Retinal pigment epithelial cell (primary cell): ENCODE measurements at places on chromosomes 4 and X.

DNA sequence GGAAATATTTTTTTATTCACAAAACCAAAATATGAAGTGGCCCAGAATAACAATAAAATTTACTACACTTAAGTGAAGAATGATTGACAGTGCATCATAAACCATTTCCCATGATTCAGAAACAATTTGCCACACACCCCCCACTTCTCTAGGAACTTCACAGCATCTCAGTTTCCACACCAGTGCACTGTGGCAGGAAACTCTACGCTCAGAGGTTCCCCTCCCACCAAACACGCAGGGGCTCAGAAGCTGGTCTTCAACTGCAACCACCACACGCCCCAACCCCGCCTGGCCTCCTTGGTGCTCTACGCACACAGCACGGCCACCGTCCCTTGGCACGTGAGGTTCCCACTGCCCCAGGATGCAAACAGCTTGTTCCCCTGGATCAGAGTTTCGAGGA, 63.7 kb downstream of the ZFYVE28 start:
- no peak for DNase-seq

DNA sequence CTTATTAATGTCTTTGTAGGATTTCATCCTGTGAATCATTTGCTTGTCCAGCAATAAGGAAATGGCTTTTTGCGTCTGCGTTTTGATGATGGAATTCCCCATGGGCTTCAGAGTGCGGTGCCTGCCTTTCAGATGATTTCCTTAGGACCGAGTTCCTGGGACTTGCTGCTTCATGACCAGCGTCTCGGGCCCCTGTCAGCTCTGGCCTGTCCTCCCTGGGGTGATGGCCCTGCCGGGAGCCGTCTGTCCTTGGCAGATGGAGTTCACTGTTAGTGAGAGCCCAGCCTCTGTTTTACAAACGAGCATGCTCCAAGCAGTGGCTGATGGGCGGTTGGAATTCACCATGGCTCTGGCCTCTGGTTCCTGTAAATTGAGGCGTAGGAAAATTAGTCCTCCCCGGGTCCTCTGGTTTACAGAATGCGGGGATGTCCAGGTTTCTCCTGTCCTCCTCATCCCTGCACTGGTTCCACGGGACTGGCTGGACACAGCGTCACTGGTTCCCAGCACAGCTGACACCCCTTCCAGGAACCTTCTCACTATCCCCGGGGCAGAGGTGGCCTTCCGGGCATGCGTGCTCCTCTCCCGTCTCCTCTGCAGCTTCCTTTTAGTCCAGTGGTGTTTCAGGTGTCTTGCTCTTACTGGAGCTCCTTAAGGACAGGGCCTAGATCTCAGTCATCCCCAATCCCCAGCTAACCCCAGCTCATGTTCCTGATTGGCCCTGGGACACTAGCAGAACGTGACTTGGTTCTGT, 34.9 kb downstream of the TBC1D14 start:
- no peak for DNase-seq

GRCh38 chr4:100075486-100076270, 114.6 kb downstream of the DDIT4L start:
- DNase-seq = no peak

DNA sequence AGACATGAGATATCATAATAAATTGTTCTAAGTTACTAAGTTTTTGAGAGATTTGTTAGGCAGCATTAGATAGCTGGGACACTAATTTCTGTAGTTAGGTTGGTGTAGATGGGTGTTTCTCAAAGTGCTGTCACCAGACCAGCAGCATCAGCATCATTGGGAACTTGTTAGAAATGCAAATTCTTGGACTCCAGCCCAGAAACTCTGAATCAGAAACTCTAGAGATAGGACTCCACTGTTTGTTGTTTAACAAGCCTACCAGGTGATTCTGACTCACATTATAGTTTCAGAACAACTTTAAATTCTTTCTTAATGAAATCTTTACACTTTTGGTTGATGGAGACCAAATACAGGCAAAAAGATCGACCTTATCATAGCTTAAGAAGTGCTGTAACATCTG, 173.7 kb downstream of the PABPC4L start:
- DNase-seq = peak; percentile 98

DNA sequence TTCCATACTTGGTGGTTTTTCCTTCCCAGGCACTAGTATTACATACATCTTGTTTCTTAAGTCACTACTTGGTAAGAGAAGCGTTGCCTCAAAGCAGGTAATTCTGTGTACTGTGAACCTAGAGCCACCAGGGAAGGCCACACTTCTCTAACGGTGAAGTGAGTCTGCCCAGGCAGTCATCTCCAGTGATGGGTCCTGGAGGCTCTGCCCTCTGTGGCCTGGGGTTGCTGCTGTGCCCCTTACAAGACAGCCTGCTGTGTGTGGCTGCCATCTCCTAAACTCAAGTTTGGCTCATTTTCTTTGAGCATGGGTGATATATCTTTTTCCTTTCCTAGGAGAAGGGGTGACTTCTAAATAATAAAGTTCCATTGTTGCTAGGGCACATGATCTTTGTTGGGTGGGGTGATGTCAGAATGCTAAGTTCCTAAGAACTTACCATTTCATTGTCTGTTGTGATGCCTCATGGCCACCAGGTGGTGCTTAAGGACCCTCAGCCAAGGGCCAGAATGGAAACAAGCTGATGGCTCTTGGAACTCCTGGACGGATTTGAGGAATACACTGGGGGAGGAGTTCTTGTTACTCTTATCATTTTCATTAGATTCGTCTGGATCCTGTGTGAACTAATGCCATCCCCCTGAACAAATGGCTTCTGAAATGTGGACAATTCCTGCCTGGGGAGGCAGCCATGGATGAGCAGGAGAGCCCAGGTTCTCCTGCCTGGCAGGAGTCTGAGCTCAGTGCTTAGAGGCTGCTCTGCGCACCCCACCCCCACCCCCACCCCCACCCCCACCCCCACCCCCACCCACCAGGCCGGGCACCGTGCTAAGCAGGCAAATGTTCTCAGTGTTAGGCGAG, 41.1 kb upstream of the WDR1 start:
- peak; percentile 55 for DNase-seq

DNA sequence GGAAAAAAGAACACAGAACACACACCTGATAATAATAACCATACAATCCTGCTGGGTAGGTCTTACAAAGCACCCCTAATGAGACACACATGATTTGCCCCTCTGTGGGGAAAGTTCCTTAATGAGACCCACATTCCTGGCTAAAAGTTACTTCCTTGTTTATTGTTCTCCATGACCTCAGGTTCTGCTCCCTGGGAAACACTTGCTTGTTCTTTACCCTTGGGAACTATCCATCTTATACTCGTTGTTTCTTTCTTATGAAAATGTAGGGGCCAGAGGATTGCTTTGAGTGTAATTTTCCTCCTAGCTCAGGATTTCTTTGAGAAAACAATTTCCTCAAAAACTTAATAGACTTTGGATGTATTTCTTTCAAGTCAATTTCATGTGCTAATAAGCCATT, 52.1 kb upstream of the PCDH10 start:
- peak; percentile 38 for DNase-seq

GRCh38 chrX:18098763-18099162, 121.9 kb downstream of the BEND2 start:
- DNase-seq = no peak

DNA sequence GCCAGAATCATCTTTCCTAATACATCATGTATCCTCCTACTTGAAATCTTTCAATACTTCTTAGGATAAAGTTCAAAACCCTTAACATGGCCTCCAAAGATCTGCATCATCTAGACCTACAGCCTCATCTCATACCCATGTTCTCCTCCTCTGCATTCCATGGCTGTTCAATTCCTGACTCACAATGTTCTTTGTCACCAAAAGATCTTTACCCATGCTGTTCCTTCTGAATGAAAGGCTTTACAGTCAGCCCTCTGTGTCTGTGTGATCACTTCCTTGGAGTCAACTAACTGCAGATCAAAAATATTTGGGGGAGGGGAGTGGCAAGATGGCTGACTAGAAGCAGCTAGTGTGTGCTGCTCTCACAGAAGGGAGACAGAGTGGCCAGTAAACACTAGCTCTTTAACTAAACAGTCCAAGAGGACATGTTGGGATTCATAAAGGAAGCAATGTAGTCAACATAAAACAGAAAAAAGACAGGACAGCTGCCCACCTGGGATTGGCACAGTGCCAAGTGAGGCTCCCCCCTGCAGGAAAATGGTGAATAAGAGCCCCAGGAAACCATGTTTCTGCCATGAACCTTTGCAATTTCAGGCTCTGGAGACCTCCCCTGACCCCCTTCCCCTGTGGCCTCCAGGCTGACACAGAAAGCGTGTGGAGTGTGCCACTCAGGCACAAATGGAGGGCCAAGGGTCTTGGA, 31.9 kb downstream of the CBR4 start:
- DNase-seq = no peak

DNA sequence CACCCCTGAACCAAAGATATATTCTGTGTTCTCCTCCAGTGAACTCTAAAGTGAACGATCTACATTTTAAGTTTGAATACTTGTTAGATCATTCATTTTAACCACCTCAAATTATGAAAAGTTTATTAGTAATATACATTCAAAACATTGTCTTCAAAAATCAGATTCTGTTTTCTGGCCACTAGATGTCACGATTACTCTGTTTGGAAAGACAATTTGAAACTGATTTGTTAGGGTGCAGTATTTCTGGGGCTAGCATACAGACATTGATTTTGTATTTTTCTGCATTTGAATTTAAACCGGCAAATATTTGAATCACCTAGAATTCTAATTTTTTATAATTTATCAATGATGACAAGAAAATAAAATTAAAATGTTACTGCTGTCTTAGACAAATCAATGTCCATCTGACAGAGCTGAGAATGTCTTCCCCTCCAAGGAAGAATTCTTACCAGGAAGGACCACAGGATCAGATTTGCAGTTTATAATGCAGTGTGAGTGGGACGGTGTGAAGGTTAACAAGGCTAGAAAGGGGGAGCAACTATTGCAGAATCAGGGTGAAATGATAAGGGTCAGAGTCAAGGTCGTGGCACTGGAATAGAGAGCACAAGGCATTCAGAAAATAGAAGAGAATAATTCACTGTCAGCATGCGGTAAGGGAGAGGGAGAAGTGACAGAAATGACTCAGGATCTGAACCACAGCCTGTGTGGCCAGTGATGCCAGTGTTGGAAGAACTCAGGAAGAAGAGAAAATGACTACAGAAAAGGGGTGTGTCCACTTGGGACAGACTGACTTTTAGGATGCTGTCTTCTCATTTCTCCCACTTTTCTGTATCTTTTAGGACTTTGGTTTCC, 91.6 kb downstream of the ANXA10 start:
- DNase-seq = peak; percentile 9

- no peak for DNase-seq
Observed at GRCh38 chrX:109920325-109920724, 82.6 kb upstream of the TMEM164 start.

DNA sequence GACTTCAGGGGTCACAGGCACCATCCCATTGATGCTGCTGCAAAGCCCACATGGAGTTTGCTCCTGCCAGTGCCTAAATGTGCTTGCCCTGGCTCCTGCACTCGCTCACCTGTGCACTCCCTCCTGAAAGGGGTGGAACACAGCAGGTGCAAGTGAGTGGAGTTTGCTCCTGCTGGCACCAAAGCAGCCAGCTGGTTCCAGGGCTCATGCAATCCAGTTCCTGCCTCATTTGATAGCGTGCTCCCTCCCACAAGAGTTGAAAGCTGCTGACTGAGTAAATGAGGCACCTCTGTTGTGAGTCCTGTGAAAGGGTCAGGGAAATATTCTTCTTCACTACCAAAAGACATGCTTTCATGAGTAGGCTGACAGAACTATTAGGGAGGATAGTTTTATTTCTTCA, 30.5 kb downstream of the CXCL8 start:
- no peak for DNase-seq

DNA sequence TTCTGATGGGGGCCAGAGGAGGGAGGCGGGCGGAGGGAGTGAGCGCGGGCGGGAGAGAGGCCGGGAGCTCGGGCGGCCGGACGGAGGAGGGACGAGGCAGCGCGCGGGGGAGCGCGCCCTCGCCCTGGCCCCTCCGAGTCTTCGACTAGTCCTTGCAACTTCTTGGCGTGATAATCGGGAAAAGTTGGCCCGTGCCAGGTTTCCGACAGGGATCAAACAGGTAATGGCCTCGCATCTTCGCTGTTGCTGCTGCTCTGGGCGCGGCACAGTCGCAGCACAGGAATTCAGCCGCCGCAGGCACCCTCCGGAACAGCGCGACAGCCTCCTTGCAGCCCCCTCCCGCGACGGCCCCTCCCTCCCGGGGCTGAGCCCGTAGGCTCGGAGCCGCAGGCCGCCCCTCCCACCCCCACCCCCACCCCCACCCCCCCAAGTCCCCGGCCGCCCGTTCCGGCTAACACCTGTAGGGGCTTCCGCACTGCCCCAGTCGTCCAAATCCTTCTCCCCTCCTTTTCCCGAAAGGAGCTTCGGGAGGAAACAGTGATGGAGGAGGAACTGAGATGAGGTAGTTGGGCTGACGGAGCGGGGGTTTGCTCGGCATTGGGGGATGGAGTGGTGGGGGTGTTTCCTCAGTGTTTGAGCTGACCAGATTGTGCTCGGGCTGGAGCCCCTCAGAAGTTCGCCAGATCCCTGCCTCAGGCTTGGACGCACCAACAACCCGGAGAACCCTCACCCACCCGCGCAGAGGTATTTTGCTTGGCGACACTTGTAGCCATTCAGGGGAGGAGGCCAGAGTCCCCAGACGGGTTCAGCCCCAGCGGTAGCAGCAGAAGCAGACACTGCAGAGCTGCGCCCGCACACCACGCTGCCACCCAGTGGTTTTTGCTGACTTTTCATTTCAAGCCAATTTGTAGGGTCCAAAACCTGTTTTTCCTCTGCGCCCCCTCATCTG, at the start of gene FGF13:
Gene FGF13, minus strand, starts transcription at position 319 of the 949 bp plus-strand sequence. CDS start 714 bp downstream, outside the sequence.
- DNase-seq = no peak

GRCh38 chr4:131091896-131092295, 1995.9 kb downstream of the C4orf33 start:
- DNase-seq = peak; percentile 21

- no peak for DNase-seq
Observed at GRCh38 chr4:39308611-39309010, 57.6 kb downstream of the RFC1 start.

DNA sequence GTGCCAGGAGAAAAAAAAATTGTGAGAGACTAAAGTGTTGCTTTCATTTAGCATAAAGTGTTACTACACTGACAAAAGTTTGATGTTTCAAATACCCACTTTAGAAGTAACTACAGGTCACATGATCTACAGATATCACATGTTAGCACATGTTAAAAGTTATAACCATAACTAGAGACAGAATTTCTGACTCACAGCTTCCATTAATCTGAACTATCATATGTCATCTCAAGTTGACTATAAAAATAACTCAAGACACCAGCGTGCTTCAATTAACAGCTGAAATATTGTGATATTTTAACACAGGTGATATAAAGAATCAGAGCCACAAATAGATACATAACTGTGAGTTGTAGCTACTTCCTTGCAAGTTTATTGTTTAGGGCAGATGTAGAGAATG, 591.5 kb upstream of the PITX2 start:
- DNase-seq = no peak

GRCh38 chr4:86036736-86037135, 323.1 kb downstream of the MAPK10 start:
- DNase-seq = no peak

- DNase-seq = peak; percentile 91
Observed at GRCh38 chr4:73222466-73223257, 35.9 kb downstream of the ANKRD17 start.

- no peak for DNase-seq
Observed at GRCh38 chr4:40152637-40153036, 44.2 kb upstream of the RHOH start.
